SJCRH30 (cell line): ENCODE measurements at places on chromosomes 2 and 18. TPM values are rescaled to one million over a fixed set of nuclear protein-coding genes. Genes with fewer than 3 reads are reported as not detected.

DNA sequence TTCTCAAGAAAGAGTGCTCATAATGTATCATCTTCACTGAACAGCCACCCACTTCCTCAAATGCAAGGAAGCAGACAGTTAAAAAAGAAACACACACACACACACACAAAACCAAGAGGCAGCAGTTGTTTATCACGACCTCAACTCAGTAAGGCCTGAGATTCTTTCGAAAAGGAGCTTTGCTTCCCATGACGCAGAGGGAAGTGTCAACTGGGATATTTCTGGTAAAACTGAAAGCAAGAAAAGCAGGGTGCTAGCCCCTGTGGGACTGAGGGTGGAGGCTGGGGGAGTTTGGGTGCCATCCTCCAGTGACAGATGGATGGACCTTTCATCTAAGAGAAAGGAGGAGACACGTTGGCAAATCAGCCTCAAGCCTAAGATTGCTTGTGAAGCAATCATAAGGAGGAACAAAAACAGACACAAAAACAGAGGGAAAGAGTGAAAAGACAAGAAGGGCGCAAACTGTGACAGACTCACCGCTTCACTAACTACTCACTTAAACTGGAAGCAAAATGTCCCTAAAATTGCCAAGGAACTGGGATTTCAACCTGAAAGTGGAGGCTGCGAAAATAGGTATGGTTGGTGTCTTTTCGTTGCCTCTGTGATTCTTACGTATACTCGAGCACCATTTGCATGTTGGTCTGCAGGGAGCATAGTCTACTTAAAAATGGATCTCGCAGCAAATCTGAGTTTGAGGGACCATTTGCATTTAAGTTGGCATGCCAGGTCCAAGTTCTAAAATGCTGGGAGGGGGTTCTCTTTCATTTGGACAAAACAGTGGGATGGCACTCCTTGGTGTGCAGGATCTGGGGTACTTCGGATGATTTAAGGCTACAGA, at the start of gene ARHGAP25:
TSS of gene ARHGAP25 (plus strand) at position 124 of the 838 bp plus-strand sequence. CDS start at position 513, 389 bp downstream.
- no peak within 1 kb of the TSS for H3K27ac ChIP-seq
- H3K36me3 ChIP-seq: no peaks in the 10 kb centered on the region
- H3K4me1 ChIP-seq: peaks cover 23% of the 10 kb centered on the region
- no peak within 1 kb of the TSS for H3K4me3 ChIP-seq

GRCh38 chr2:45074713-45075112, 65.5 kb upstream of the SIX2 start:
- no peaks in the 10 kb centered on the region for H3K36me3 ChIP-seq
- no peak overlapping the region for H3K27ac ChIP-seq
- H3K27me3 ChIP-seq: no peaks in the 10 kb centered on the region
- H3K4me3 ChIP-seq: no peak overlapping the region
- no peak for DNase-seq

GRCh38 chr2:120367221-120367620, 21.3 kb downstream of the INHBB start:
- peaks cover 5% of the 10 kb centered on the region for H3K27me3 ChIP-seq
- H3K4me3 ChIP-seq: no peak overlapping the region
- H3K27ac ChIP-seq: no peak overlapping the region
- no peaks in the 10 kb centered on the region for H3K4me1 ChIP-seq
- DNase-seq: no peak
- H3K36me3 ChIP-seq: no peaks in the 10 kb centered on the region

- no peaks in the 10 kb centered on the region for H3K27me3 ChIP-seq
- no peak overlapping the region for H3K4me3 ChIP-seq
- peaks cover 19% of the 10 kb centered on the region for H3K36me3 ChIP-seq
- DNase-seq: peak; percentile 25
These were observed 49.8 kb downstream of the CAB39 start for GRCh38 chr2:230762317-230762896.

- peak overlapping the region; percentile 92 for H3K27ac ChIP-seq
- H3K4me3 ChIP-seq: peak overlapping the region; percentile 79
- peaks cover 17% of the 10 kb centered on the region for H3K4me1 ChIP-seq
- no peaks in the 10 kb centered on the region for H3K27me3 ChIP-seq
These were observed 49.5 kb downstream of the C2orf42 start for GRCh38 chr2:70141212-70141901.

GRCh38 chr2:49973917-49974368, 819.6 kb upstream of the FSHR start:
- peak; percentile 75 for DNase-seq
- H3K36me3 ChIP-seq: no peaks in the 10 kb centered on the region
- peaks cover 2% of the 10 kb centered on the region; the same call in 1 of the 2 replicates for H3K4me1 ChIP-seq
- peak overlapping the region; percentile 46 for H3K4me3 ChIP-seq
- no peaks in the 10 kb centered on the region for H3K27me3 ChIP-seq

GRCh38 chr2:197200762-197201058, 109.9 kb downstream of the ANKRD44 start:
- no peaks in the 10 kb centered on the region for H3K27me3 ChIP-seq
- H3K4me3 ChIP-seq: no peak overlapping the region
- DNase-seq: no peak
- H3K4me1 ChIP-seq: no peaks in the 10 kb centered on the region
- no peaks in the 10 kb centered on the region for H3K36me3 ChIP-seq

GRCh38 chr2:3199627-3200345, 177.8 kb downstream of the EIPR1 start:
- DNase-seq: no peak
- peaks cover 4% of the 10 kb centered on the region; the same call in 1 of the 2 replicates for H3K36me3 ChIP-seq
- H3K4me1 ChIP-seq: peaks cover 11% of the 10 kb centered on the region; the same call in 1 of the 2 replicates

DNA sequence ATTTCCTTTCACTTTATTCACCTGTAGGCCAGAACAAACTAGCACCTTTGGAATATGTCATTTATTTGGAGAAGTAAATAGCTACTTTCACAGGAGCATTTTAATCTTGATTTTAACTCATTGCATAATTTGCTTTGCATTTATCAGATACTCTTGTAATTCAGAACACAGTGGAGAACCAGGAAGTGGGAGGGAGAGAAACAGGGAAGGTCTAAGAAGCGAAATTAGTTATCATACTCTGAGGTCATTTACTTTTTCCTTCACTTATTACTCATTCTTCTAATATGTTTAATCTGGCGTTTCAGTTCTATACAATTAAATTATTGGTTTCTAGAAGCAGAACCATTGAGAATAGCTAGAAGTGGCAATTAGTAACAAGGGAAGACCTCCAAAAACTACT, 20.7 kb downstream of the RBM44 start:
- H3K4me1 ChIP-seq: no peaks in the 10 kb centered on the region
- H3K27me3 ChIP-seq: peaks cover 9% of the 10 kb centered on the region; the same call in 1 of the 2 replicates
- no peak overlapping the region for H3K4me3 ChIP-seq
- no peaks in the 10 kb centered on the region for H3K36me3 ChIP-seq
- no peak overlapping the region for H3K27ac ChIP-seq

- no peak for DNase-seq
- H3K4me3 ChIP-seq: no peak overlapping the region
- no peak overlapping the region for H3K27ac ChIP-seq
- no peaks in the 10 kb centered on the region for H3K36me3 ChIP-seq
- no peaks in the 10 kb centered on the region for H3K27me3 ChIP-seq
These were observed 9.2 kb upstream of the BBS5 start for GRCh38 chr2:169469952-169470572.

GRCh38 chr2:6750411-6751158, 115.1 kb downstream of the CMPK2 start:
- H3K27ac ChIP-seq: no peak overlapping the region
- no peaks in the 10 kb centered on the region for H3K36me3 ChIP-seq
- no peak overlapping the region for H3K4me3 ChIP-seq
- no peak for DNase-seq
- H3K27me3 ChIP-seq: peaks cover 3% of the 10 kb centered on the region

DNA sequence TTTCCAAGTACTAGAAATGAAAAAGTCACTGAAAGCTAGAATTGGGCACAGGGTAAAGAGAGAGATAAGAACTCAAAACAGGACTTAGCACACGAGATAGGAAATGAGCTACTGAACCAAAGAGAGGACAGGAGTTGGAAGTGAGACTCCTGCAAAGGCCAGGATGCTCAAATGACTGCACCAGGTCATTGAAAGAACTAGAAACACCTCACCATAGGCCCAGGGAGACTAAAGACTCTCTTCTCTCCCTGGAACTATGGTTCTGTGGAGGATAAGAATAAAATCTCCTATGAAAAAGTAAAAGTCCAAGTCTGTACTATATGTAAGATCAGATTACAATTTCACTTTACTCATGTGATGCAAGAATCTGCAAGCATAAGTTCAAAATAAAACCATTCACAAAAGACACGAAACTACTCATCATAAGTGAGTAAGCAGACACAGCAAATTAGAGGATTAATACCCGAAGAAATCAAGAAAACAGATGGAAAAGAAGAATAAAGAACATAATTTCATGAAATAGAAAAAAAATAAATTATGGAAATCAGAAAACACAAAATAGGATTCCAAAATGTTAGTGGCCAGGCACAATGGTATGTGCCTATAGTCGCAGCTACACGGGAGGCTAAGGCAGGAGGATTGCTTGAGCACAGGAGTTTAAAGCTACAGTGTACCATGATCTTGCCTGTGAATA, 6.5 kb downstream of the NBAS start:
- no peak overlapping the region for H3K4me3 ChIP-seq
- H3K27me3 ChIP-seq: no peaks in the 10 kb centered on the region
- DNase-seq: no peak
- peaks cover 5% of the 10 kb centered on the region for H3K36me3 ChIP-seq
- H3K4me1 ChIP-seq: peaks cover 2% of the 10 kb centered on the region

- no peaks in the 10 kb centered on the region for H3K36me3 ChIP-seq
- H3K4me3 ChIP-seq: no peak overlapping the region
- DNase-seq: no peak
- H3K4me1 ChIP-seq: peaks cover 6% of the 10 kb centered on the region; the same call in 1 of the 2 replicates
- no peaks in the 10 kb centered on the region for H3K27me3 ChIP-seq
These were observed 14.9 kb upstream of the UGT1A1 start for GRCh38 chr2:233745073-233745755.

Gene CHPF
- total RNA-seq: 41.8 and 44.0 TPM in 2 replicates

Gene SLC16A14
- not detected in 2 replicates for total RNA-seq

Gene CFAP65
- not detected in 2 replicates for total RNA-seq

Gene OR6B2
- not detected in 2 replicates for total RNA-seq

Gene TMEM163
- 0.04 TPM in 1 of 2 replicates, not detected in the other for total RNA-seq
